ENCODE measurements at places on chromosomes 6 and 20. TPM values are rescaled to one million over a fixed set of nuclear protein-coding genes. Genes with fewer than 3 reads are reported as not detected.

GRCh38 chr20:10023911-10024310 is 10.9 kb upstream of the ANKEF1 start:
- no peak overlapping the region for H3K27ac ChIP-seq
- no peak for DNase-seq
- no peaks in the 10 kb centered on the region for H3K4me1 ChIP-seq

DNA sequence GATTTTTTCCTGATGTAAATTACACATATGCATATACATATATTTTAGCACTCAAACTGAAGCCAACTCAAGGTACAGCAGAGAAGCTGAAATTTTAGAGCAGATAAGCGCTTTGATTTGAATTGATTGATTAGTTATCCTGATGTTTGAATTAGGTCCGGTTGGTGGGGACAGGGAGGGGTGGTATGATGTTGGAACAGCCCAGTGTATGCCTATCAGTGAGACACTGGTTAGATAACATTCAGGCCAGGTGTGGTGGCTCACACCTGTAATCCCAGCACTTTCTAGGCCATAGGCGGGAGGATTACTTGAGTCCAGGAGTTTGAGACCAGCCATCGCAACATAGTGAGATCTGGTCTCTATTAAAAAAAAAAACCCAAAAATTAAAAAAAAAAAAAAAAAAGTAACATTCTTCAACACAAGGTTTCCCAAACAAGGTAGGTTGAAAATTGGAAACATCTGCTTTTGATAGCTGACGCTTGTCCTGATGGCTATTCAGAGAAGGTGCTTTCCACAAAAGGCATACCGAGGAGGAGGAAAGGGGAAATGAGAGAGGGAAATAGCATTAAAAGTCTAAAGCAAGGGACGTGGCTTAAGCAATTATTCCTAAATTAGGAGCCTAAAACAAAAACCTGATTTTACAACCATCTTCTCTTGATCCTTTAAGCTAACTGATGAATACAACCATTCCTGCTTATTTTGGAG is 288.4 kb upstream of the JARID2 start:
- no peaks in the 10 kb centered on the region for H3K4me1 ChIP-seq
- no peak overlapping the region for H3K27ac ChIP-seq
- H3K27me3 ChIP-seq: no peaks in the 10 kb centered on the region
- no peaks in the 10 kb centered on the region for H3K36me3 ChIP-seq

- H3K4me3 ChIP-seq: peak overlapping the region; percentile 95
- DNase-seq: peak; percentile 68
- H3K27me3 ChIP-seq: no peaks in the 10 kb centered on the region
- H3K27ac ChIP-seq: peak overlapping the region; percentile 92
Measured at GRCh38 chr6:79536585-79536953, 661 bp downstream of the LCA5 start.

DNA sequence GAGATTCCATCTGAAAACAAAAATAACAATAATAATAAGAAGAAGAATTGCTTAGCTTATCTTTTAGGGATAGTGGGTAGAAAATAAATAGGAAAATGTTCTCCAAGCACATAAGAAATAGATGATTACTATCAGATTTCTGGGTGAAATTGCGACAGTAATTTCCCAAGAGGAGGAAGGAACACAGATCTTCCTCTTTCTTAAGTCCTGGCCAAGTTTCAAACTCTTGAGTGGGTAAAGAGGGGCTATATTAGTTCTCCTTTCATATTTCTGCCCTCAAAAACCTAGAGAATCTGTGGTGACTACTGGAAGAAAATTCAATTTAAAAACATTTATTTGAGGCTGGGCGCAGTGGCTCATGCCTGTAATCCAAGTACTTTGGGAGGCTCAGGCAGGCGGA is 63.7 kb downstream of the PHACTR2 start:
- DNase-seq: no peak
- no peak overlapping the region for H3K4me3 ChIP-seq
- no peaks in the 10 kb centered on the region for H3K36me3 ChIP-seq

DNA sequence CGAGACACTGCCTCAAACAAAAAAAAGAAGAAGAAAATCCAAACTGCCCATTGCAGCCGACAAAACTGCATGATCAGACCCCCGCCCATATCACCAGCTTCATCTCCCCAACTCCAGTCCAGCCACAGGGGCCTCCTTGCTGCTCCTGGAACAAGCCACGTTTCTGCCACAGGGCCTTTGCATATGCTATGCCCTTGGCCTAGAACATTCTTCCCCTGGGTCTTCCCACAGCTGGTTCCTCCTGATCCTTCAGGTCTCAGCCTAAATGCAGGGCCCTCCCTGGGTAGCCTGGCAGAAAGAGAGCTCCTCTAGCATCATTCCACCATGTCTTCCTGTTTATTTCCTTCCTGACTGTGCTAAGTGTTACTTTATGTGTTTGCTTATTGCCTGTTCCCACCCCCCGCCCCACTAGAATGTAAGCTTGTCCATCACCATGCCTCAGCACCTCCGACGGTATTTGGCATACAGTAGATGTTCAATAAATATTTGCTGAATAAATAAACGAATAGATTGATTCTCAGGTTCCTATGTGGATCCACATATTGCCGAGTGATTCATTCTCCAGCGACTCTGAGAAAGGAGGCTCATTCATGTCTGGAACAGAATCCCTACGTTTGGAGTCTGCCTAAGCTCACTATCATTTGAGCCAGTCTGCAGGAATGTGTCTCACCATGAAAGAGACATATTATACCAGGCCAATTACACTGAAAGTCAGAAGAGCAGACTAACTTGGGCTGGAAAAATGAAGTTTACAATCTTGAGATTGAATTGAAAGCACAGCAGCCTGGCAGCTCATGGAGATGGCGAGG is 56.1 kb downstream of the NFATC2 start:
- H3K27ac ChIP-seq: no peak overlapping the region
- H3K4me1 ChIP-seq: peaks cover 20% of the 10 kb centered on the region
- peaks cover 15% of the 10 kb centered on the region for H3K36me3 ChIP-seq
- H3K4me3 ChIP-seq: no peak overlapping the region
- H3K27me3 ChIP-seq: no peaks in the 10 kb centered on the region

RPP40 gene
- polyA plus RNA-seq: 6.0 TPM

CYP39A1 gene
- 5.9 TPM for polyA plus RNA-seq

ARMH2 gene
- polyA plus RNA-seq: not detected

Data from stomach (tissue), 19 donors.